DMS79 treated with DMSO at 0.1 percent for 48 hours (cell line): ENCODE measurements at places on chromosomes 16 and 17.

DNA sequence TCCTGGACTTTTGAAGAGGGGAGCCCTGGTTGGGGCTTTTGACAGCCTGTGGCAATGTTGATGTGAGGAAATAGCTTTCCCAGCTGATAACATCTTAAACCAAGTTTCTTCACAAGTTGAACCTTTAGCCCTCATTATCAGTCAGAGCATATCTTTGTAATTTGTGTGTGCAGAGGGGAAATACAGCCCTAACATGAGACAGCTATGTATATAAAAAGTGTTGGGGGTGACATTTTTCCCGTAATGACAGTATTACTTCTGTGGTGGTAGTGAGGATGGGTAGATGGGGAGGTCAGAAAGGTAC, 221.1 kb downstream of the FTO start:
- DNase-seq, result no peak

DNA sequence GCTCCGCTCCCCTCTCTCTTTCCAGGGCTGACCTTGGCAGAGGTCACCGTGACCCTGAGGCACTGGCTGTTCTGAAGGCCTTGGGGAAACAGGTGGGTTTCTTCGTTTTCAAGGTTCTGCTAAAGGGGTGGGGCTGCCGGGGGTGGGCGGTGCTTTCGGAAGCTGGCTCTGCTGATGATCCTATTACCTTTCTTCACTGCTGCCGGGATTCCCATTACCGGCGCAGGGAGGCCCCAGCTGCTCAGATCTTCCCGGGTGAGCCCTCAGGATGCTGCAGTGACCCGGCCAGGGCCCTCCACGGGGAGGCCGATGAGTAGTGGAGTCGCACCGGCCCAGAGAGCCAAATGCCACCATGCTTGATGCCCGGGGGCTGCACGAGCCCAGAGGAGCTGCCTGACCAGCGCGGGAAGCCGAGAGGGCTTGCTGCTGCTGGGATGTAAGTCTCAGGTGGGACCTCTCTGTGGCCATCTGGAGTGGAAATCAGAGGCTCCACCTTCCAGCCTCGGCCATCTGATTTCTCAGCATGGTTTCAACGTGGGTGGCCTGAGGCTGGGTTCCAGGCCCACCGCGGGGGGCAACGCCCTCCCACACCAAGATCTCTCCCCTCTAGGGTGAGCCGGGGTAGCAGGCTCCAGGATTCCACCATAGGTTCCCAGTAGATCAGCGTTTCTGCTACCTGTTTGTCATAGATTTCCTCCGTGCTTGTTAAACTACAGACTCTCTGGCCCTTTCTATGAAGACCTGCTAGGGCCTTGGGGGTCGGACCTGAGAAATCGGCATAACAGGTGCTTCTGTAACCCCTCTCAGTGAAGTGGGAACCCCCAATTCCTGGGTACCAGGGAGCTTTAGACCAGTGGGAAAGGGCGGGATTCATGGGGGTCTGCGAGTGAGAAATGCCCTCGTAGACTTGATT, 21.6 kb upstream of the ADCY7 start:
- no peak for DNase-seq

GRCh38 chr17:35679007-35679682, 52.3 kb upstream of the RASL10B start:
- DNase-seq, result no peak

GRCh38 chr16:4115209-4115948, 863 bp downstream of the ADCY9 start:
- DNase-seq, result peak; percentile 38

DNA sequence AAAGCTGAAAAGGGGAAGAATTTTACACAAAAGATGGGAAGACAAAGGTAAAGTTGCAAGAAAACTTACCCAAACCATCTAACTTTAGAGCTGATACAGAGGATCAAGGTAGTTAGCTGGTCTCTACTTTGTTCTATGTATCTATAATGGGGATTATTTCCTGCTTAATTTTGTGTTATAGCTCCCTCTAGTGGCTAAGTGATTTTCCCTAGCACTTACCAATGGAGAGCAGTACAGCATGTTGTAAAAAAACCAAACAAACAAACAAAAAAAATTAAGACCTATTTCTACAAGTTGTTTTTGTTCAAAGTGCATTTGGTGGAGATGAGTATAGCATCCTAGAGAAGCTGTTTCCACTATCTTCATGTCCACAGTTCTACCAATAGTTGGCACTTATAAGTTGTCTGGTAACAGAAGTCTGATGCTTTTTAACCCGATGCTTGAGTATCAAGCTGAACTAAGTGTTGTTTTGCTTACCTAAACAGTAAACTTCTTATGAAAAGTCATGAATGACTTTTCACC, 7.5 kb downstream of the SRSF1 start:
- peak; percentile 55 for DNase-seq

- peak; percentile 29 for DNase-seq
These were observed 29.7 kb upstream of the SSTR5 start for GRCh38 chr16:1042866-1043265.

DNA sequence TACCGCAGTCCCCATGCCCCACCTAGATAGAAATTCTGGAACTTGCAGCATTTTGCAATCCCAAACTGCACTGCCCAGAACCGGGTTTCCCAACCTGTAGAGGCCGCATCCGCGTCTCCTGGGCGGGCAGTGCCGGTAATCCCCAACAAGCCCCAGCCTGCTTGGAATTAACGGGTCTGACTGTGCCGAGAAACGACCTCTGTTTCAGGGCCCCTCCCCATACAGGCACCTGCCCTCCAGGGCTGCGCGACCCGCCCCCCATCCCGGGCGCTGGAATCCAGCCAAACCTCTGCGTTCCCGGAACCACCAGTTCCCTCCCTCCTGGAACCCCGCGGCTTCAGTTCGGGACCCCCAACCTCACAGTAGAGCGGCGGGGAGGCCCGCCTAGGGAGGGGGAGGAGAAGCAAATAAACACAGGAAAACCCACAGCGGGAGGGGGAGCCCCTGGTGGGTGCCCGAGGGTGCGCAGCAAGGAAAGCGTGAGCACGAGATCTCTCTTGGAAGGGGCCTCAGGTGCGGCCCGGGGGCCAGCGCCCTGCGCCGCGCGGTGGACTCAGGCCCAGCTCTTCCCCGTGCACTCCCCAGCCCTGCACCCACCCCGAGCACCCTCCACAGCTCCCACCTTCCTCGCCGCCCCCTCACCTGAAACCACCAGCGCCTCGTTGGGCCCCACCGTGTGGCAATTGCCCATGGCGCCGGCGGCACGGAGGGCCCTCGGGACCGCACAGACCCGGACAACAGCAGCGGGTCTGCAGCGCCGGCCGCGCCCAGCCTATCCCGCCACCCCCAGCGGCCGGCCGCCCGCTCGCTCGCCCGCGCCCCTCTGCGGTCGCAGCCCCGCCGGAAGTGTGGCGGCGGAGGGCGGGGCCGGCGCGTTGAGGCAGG, at the start of gene FLOT2:
FLOT2 (minus strand) TSS at position 850 of the 885 bp plus-strand sequence; CDS start at position 691, 159 bp downstream.
- peak; percentile 78 for DNase-seq

DNA sequence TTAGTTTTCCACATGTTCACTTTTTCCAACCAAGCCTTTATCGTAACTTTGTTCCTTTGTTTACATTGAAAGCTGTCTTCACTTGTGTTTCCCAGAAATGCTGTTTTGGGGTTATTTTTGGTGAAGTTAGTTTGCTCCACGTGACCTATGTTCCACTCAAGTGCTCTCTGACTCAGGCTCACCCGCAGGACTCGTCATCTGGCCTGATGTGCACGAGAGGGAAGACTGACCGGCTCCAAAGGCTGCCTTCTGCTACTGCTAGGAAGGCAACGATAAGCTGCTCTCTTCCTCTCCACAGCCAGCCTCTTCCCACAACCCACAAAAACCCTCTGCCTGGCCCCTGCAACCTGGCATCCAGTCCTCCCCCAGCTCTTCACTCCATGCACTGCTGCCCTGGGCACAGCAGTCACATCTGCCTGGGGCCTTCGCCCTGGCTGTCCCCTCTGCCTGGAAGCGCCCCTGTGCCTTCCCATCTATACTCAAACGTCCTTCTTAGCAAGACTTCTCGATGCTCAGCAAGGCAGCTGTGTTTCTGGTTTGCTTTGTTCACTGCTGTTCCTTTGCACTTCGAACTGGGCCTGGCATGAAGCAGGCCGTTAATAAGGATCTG, 28.0 kb downstream of the ZCCHC14 start:
- DNase-seq, result no peak

DNA sequence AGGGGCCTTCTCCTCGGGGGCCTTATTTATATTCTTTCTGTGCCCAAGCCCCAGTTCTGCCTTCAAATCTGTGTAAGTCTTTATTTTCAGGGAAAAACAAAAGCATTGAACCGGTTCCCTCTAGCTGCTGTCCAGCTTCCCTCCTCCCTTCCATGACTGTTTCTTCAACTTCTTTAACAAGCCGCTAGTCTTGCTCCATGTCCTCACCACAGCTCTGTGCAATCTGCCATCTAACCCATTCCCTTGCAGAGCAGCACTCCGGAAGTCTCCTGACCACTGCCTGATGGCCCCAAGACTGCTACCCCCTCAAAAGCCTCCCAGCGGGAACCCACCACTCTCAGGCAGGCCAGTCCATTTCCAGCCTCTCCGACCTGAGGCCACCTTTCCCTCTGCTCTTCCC, 16.9 kb downstream of the EMC8 start:
- DNase-seq, result no peak

GRCh38 chr17:68509141-68510057, 2.8 kb upstream of the PRKAR1A start:
- peak; percentile 17 for DNase-seq

DNA sequence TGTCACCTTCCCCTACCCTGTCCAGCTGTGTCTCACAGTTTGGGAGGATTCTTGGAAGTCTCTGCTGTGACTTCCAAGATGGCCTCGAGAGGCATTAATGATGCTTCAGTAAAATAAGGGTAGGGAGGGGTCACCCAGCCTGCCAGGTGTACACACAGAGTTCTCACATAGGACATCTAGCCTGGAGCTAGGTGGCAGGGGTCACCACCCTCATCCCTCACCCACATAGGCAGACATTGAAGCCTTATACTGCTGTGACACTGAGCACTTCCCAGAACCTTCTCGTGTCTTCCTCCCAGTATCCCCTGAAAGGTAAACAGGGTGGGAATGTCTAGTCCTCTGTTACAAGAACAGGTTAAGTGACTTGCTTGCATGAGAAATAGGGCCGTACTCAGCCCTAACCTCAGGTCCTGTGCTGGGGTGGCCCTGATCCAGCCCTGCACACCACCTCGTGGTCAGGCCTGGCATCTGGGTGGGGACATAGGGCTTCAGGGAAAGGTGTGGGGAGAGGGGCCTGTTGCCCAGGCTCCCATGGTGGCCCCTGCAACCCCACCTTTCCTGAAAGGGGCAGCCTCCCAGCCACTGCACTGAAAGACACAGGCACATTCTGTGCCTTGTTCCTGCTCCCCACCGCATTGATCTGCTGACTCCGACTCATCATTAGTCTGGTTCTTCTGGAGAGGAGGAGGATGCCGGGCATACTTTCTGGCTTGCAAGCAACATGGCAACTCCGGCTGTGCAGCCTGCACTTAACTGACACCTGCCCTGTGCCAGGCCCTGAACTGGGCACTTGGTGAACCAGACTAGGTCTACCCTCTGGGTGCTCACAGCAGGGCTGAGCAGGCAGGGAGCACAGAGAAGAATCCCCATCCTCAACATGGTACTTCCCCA, 3.6 kb upstream of the MMP15 start:
- DNase-seq, result no peak

DNA sequence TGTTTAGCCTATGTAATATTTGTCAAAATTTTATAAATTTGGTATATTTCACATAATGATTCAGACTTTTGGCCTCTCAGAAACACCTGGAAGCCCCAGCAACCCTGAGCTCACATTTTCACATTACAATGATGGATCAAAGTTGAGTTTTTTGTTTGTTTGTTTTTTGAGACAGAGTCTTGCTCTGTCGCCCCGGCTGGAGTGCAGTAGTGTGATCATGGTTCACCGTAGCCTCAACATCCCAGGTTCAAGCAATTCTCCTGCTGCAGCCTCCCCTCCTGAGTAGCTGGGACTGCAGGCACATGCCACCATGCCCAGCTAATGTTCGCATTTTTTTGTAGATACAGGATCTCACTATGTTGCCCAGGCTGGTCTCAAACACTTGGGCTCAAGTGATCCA, 10.6 kb upstream of the VAT1L start:
- no peak for DNase-seq

DNA sequence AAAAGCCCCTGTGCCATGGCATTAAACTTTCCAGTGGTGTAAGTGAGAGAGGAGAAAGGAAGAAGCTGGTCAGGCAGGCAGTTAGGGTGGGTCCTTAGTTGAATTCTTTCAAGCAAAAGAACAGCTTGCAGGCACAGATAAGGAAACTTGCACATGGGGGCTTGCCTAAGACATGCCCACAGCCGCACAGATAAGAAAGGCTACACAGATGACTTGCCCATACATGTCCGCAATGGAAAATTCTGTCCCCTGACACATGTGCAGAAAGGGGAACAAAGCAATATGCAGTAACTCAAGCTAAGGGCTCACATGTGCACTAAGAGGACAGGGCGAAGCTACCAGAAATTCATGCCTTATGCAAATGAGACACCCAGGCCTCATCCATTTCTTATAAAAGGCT, 69.9 kb downstream of the GSG1L start:
- no peak for DNase-seq

GRCh38 chr16:82041542-82041941, 6.5 kb downstream of the HSD17B2 start:
- no peak for DNase-seq

- no peak for DNase-seq
These were observed 28.3 kb upstream of the GSE1 start for GRCh38 chr16:85584819-85585282.

- DNase-seq, result no peak
These were observed 19.5 kb downstream of the PMM2 start for GRCh38 chr16:8816967-8817655.

DNA sequence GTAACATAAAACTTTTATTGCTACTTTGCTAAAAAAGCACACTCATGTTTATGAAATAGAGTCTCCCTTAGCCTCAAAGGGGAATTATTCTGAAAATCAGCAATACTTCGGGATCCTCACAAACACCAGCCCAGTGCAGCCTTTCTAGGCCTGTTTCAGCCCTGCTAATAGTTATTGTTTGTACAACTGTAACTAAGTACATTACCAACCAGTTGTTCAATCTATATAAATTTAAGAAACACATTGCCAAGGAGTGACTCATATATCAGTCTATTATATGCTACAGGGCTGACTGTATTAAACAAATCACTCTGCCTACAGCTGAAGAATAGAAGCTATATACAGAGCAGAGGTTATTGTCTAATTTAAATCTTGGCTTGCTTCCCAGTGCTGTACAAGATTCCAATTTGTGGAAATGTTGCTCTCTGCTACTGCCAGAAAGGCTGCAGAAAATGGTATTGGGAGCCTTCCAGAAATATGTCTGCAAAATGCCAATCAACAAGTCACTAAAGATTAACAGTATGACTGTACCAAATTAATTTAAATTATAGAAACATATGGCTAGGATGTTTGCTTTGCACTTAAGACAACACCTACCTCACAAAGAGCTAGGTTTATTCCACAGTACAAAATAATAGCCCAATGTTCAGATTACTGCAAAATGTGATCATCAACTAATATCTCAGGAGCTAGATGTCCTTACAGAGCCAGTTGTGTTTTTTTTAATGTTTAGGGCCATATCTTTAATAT, 49.7 kb downstream of the TOX3 start:
- DNase-seq, result peak; percentile 73

- no peak for DNase-seq
These were observed 12.4 kb downstream of the UBALD2 start for GRCh38 chr17:76277300-76278267.
